ENCODE measurements at places on chromosomes 16 and 17.

DNA sequence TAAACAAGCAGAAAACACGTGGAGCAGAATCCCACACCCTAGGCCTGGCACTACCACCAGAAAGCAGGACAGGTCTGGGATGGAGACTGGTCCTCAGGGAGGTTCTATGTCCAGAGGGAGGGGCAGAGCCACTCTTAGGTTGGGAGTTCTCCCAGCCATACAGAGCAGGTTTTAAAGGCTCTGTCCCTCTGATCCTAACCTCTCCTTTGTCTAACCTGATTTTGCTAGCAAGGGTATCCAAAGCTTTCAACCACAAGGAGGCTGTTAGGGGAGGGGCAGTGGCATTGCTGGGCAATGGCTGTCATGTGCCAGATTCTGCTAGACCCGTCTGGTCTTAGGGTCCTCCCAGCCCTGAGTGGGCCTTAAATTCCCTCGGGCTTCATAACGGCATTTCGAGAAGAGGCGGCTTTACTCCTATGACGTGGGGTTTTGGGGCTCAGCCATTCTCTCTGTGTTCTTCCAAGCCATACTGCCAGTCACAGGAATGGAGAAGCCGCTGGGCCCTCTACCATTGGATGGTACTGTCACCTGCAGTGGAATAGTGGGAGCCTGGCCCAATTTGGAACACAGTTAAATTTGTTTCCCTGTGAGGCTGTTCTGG lies 5.7 kb downstream of the TPPP3 start:
- DNase-seq: no peak

DNA sequence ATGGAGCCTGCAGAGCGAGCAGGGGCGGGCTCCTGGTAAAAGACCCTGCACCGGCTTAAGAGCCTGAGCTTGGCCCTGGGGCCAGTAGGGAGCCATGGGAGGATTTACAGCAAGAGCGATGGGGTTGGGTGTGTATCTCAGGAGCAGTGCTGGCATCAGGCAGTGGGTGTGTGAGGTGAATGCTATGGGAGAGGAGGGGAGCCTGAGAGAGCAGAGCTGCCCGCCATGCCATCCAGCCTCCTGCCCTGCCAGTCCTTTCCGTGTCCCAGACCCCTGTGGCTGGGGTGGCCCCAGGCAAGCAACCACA lies 23.3 kb downstream of the FAM83G start:
- no peak for DNase-seq

- no peak for DNase-seq
Observed at GRCh38 chr16:65355706-65356105, 233.8 kb upstream of the CDH11 start.

- DNase-seq: no peak
Observed at GRCh38 chr17:8062435-8062806, 23.6 kb downstream of the ALOX15B start.

DNA sequence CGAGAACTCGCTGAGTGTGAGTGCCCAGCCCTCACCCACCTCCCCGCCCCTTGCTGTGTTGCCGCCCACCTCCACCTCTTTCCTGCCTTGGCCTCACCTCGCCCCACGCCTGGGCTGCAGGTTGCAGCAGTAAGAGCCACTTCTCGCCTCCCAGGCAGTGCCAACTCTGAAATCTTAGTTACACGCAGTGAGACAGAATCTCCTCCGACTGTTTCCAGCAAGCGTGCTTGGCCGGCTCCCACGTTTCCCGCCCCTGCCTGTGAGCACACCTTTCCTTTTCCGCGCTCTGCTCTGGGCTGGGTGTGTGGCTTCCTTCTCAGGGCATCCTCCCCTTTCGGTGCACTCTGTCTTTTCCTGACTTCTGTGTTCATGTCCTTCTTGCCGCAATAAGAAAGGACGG lies 5.7 kb downstream of the ENGASE start:
- no peak for DNase-seq

- no peak for DNase-seq
Observed at GRCh38 chr17:8154608-8155155, 2.5 kb upstream of the PER1 start.

GRCh38 chr17:17849147-17849820 lies 12.5 kb upstream of the SREBF1 start:
- peak; percentile 91 for DNase-seq

- DNase-seq: peak; percentile 47
Observed at GRCh38 chr17:19502517-19502916, 31.1 kb upstream of the SLC47A1 start.

DNA sequence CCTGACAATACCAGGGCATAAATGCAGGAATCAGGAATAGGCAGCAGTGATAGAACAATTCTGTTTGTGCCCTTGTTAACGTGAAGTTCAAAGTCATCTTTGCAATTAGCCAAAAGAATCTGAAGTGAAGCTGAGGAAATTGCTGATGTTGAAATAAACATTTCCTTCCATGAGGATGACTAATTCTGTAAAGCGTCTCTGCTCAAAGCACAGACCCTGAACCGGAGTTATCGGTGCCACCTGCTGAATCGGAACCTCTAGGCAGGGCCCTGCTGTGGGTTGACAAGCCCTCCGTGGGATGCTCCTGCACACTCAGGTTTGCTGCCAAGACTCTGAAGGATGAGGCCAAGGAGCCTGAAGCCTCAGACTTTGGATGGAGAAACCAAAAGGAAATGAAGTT lies 37.0 kb upstream of the CDH1 start:
- DNase-seq: no peak

- DNase-seq: no peak
Observed at GRCh38 chr16:66402166-66402565, 24.9 kb upstream of the BEAN1 start.

DNA sequence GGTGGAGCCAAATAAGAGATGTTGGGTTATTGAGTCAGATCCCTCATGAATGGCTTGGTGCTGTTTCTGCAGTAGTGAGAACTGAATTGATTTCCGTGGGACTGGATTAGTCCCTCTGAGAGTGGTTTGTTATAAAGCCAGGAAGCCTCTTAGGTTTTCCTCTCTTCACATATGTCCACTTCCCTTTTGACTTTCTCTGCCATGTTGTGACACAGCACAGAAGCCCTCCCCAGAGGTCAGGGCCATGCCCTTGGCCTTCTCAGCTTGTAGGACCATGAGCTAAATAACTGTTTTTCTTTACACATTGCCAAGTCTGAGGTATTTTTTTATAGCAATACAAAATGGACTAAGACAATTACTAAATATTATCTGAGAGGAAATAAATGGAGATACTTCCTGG lies 10.3 kb upstream of the HAPSTR1 start:
- no peak for DNase-seq

- DNase-seq: no peak
Observed at GRCh38 chr16:57426356-57426755, 20.8 kb downstream of the CIAPIN1 start.

GRCh38 chr16:88456356-88457292 lies 3.5 kb downstream of the ZFPM1 start:
- peak; percentile 81 for DNase-seq

Data from CD4-positive, alpha-beta T cell treated with Interleukin-2 at 100 ng/mL for 4 hours (primary cell).